ENCODE measurements at places on chromosomes 6 and 20. TPM values are rescaled to one million over a fixed set of nuclear protein-coding genes. Genes with fewer than 3 reads are reported as not detected.
A peak's percentile ranks its signal among the peaks of the same experiment; 100 is the strongest.

Gene EYA4
- not detected for total RNA-seq

Gene VGLL2
- total RNA-seq: not detected

Gene PSMF1
- 168 TPM for total RNA-seq

Gene PNLDC1
- 0.62 TPM for total RNA-seq

Gene FUT9
- total RNA-seq: not detected

Gene HLA-G
- not detected for total RNA-seq

DNA sequence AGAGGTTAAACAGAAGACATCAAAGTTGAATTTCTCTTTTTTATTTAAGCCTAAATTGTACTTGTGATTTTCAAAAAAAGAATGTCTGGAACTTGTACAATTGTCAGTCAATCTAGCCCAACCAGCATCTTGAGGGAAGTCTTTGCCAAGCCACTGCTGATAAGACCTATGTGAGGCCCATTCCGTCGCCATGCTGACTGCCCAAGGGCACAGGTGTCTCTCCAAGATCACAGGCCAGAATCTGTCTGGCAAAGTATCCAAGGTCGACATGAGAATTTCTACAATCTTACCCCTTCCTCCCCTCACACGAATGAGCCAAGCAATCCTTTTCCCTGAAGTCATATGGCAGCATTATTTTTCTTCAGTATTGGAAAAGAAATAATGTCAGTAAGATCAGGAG, 614.5 kb downstream of the CBLN4 start:
- no peaks in the 10 kb centered on the region for H3K4me1 ChIP-seq
- H3K27me3 ChIP-seq: no peaks in the 10 kb centered on the region
- no peak overlapping the region for H3K4me3 ChIP-seq
- no peaks in the 10 kb centered on the region for H3K36me3 ChIP-seq
- no peak overlapping the region for H3K27ac ChIP-seq
- DNase-seq: no peak

GRCh38 chr6:120410586-120410985, 923.7 kb downstream of the TBC1D32 start:
- no peaks in the 10 kb centered on the region for H3K4me1 ChIP-seq
- H3K27ac ChIP-seq: no peak overlapping the region
- H3K36me3 ChIP-seq: no peaks in the 10 kb centered on the region
- no peak overlapping the region for H3K4me3 ChIP-seq
- DNase-seq: no peak

- no peaks in the 10 kb centered on the region for H3K36me3 ChIP-seq
- no peak overlapping the region for H3K27ac ChIP-seq
- no peak for DNase-seq
- no peaks in the 10 kb centered on the region for H3K4me1 ChIP-seq
Measured at GRCh38 chr6:126724821-126725220, 384.9 kb downstream of the CENPW start.

GRCh38 chr6:134235937-134236751, 81.8 kb downstream of the SGK1 start:
- peaks cover 44% of the 10 kb centered on the region for H3K4me1 ChIP-seq
- H3K27ac ChIP-seq: peak overlapping the region; percentile 74
- peak overlapping the region; percentile 20 for H3K4me3 ChIP-seq

DNA sequence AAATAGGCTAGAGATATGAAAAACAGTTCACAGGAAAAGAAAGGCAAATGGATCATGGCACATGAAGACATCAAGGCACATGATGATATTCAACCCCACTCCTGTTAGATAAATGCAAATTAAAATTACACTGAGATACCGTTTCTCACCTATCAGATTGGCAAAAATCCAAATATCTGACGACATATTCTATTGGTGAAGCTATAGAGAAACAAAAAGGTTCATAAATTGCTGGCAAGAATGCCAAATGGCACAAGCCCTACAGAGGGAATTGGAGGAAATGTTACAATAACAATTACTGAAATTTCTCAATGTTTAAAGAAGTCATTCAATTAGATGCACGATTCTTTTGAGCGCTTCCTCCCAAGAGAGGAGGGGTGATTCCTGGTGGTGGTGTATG, 45.3 kb upstream of the DSN1 start:
- H3K27ac ChIP-seq: no peak overlapping the region
- no peak overlapping the region for H3K4me3 ChIP-seq
- DNase-seq: no peak
- H3K36me3 ChIP-seq: no peaks in the 10 kb centered on the region

GRCh38 chr6:6760002-6760401, 171.5 kb downstream of the LY86 start:
- no peaks in the 10 kb centered on the region for H3K36me3 ChIP-seq
- no peak overlapping the region for H3K4me3 ChIP-seq
- no peaks in the 10 kb centered on the region for H3K27me3 ChIP-seq

GRCh38 chr20:56445540-56445939, 22.9 kb upstream of the RTF2 start:
- DNase-seq: no peak
- H3K36me3 ChIP-seq: peaks cover 3% of the 10 kb centered on the region
- H3K4me3 ChIP-seq: no peak overlapping the region

GRCh38 chr6:140816681-140817080, 1316.0 kb upstream of the GJE1 start:
- no peaks in the 10 kb centered on the region for H3K36me3 ChIP-seq
- DNase-seq: no peak

DNA sequence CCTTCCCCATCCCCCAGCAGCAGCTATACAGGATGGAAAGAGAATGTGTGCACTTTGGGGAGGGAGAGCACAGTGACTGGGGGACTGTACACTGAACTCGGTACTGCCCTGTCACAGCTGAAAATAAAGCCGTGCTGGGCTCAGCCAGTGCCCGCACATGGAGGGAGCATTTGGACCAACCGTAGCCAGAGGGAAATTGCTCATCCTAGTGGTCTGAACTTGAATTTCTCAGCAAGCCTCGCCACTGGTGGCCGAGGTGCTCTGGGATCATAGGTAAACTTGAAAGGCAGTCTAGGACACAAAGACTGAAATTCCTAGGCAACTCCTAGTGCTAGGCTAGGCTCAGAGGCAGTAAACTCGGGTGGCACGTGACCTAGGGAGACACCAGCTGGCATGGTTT, 61.0 kb downstream of the DZANK1 start:
- peaks cover 7% of the 10 kb centered on the region for H3K36me3 ChIP-seq
- H3K27ac ChIP-seq: no peak overlapping the region
- H3K27me3 ChIP-seq: no peaks in the 10 kb centered on the region
- no peaks in the 10 kb centered on the region for H3K4me1 ChIP-seq
- H3K4me3 ChIP-seq: no peak overlapping the region
- no peak for DNase-seq

- DNase-seq: no peak
- peaks cover 22% of the 10 kb centered on the region for H3K4me1 ChIP-seq
- H3K27me3 ChIP-seq: peaks cover 65% of the 10 kb centered on the region
- no peak overlapping the region for H3K4me3 ChIP-seq
- H3K27ac ChIP-seq: no peak overlapping the region
Measured at GRCh38 chr6:137282254-137282653, 63.1 kb upstream of the IFNGR1 start.

- no peak overlapping the region for H3K4me3 ChIP-seq
- H3K36me3 ChIP-seq: no peaks in the 10 kb centered on the region
- H3K27me3 ChIP-seq: peaks cover 6% of the 10 kb centered on the region
- no peak overlapping the region for H3K27ac ChIP-seq
- no peaks in the 10 kb centered on the region for H3K4me1 ChIP-seq
Measured at GRCh38 chr20:61166324-61166723, 85.7 kb upstream of the CDH4 start.

GRCh38 chr20:53660947-53661381, 67.3 kb upstream of the ZNF217 start:
- peak overlapping the region; percentile 96 for H3K27ac ChIP-seq
- no peak for DNase-seq
- peaks cover 68% of the 10 kb centered on the region for H3K4me1 ChIP-seq
- H3K4me3 ChIP-seq: peak overlapping the region; percentile 87
- H3K27me3 ChIP-seq: no peaks in the 10 kb centered on the region

GRCh38 chr20:33667245-33667675, 517 bp downstream of the ACTL10 start:
- peak; percentile 67 for DNase-seq
- H3K27me3 ChIP-seq: no peaks in the 10 kb centered on the region
- H3K4me3 ChIP-seq: peak overlapping the region; percentile 95
- no peak overlapping the region for H3K27ac ChIP-seq
- peaks cover 41% of the 10 kb centered on the region for H3K4me1 ChIP-seq
- H3K36me3 ChIP-seq: peaks cover 2% of the 10 kb centered on the region

GRCh38 chr20:63648895-63649589, 4.2 kb downstream of the STMN3 start:
- no peak overlapping the region for H3K4me3 ChIP-seq
- H3K27ac ChIP-seq: no peak overlapping the region
- H3K4me1 ChIP-seq: peaks cover 10% of the 10 kb centered on the region
- H3K36me3 ChIP-seq: no peaks in the 10 kb centered on the region
- no peak for DNase-seq

DNA sequence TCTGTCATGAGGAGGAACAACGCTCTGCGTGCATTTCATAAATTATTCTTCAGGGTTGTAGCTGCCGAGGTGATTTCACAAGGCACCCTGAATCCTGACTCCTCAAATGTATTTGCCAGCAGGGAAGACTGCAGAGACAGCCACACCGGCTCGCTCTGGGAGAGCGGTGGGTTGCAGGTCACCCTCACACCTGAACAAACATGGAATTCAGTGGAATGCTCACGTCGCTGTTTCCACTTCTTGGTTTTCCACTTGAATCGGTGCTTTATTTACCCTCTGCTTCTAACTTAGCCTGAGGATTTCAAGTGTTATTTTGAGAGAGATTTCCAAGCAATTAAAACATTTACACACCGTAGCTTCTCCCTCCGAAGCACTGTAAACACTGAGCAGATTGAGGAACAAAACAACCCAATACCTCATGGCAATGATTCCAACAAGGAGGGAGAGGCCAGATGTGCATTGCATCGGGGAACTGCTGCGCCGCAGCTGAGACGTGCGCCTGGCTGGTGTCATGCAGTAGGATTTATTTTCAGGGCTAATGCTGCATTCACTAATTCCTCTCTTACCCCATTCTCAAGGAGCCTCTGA, 59.5 kb upstream of the GGTLC1 start:
- peaks cover 66% of the 10 kb centered on the region for H3K4me1 ChIP-seq
- H3K36me3 ChIP-seq: peaks cover 5% of the 10 kb centered on the region
- no peak overlapping the region for H3K4me3 ChIP-seq
- no peak for DNase-seq
- H3K27me3 ChIP-seq: no peaks in the 10 kb centered on the region

- H3K27ac ChIP-seq: no peak overlapping the region
- DNase-seq: no peak
- H3K4me3 ChIP-seq: peak overlapping the region; percentile 60
- H3K4me1 ChIP-seq: no peaks in the 10 kb centered on the region
Measured at GRCh38 chr20:60087563-60088105, 129.4 kb downstream of the CDH26 start.

- H3K27ac ChIP-seq: no peak overlapping the region
- no peaks in the 10 kb centered on the region for H3K4me1 ChIP-seq
- H3K27me3 ChIP-seq: peaks cover 37% of the 10 kb centered on the region
- H3K36me3 ChIP-seq: no peaks in the 10 kb centered on the region
- DNase-seq: no peak
Measured at GRCh38 chr20:38266426-38266825, 5.9 kb upstream of the KIAA1755 start.

DNA sequence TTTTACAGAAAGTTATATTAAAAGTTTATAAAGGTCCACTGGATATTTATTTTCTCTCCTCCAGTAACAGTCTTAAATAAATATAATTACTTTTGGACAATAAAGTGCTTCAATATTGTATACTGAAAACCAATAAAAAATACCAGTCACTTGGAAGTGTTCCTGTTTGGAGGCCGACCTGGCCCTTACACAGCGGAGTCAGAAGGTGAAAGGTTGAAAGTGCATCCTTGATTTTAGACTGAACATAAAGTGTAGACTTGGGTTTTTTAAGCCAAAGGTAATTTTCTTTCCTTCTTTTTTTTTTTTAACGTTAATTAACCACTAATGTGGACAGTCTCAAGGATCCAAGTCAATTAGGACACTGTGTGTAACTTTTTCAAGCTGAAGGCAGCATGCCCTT, 152.3 kb upstream of the TBX18 start:
- no peaks in the 10 kb centered on the region for H3K36me3 ChIP-seq
- no peak overlapping the region for H3K27ac ChIP-seq
- no peak overlapping the region for H3K4me3 ChIP-seq
- no peak for DNase-seq
- no peaks in the 10 kb centered on the region for H3K27me3 ChIP-seq

DNA sequence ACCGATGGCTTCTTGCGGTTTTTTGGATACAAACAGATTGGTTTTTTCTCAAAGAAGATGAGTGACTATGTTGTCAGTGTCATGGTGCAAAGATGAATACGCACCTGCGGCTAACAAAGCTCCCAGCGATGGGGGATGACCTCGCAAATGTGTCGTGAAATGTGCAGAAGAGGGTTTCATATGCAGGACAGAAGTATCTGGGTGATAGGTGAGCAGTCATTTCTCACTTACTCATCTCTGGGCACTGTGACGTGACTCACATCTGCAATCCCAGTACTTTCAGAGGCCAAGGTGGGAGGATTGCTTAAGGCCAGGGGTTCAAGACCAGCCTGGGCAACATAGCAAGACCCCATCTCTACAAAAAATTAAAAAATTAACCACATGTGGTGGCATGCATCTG, 216.3 kb downstream of the ERMARD start:
- peaks cover 4% of the 10 kb centered on the region for H3K4me1 ChIP-seq
- H3K27ac ChIP-seq: no peak overlapping the region
- H3K36me3 ChIP-seq: no peaks in the 10 kb centered on the region
- peak; percentile 31 for DNase-seq

GRCh38 chr6:142478117-142478516, 176.3 kb downstream of the ADGRG6 start:
- H3K36me3 ChIP-seq: no peaks in the 10 kb centered on the region
- H3K4me1 ChIP-seq: peaks cover 7% of the 10 kb centered on the region
- no peak for DNase-seq
- H3K27me3 ChIP-seq: no peaks in the 10 kb centered on the region
- no peak overlapping the region for H3K27ac ChIP-seq
